ENCODE measurements at places on chromosomes 4 and X. TPM values are rescaled to one million over a fixed set of nuclear protein-coding genes. Genes with fewer than 3 reads are reported as not detected.

Gene ARHGAP4
- total RNA-seq: 35.0 TPM

Gene ZFP92
- total RNA-seq: 1.6 TPM

DNA sequence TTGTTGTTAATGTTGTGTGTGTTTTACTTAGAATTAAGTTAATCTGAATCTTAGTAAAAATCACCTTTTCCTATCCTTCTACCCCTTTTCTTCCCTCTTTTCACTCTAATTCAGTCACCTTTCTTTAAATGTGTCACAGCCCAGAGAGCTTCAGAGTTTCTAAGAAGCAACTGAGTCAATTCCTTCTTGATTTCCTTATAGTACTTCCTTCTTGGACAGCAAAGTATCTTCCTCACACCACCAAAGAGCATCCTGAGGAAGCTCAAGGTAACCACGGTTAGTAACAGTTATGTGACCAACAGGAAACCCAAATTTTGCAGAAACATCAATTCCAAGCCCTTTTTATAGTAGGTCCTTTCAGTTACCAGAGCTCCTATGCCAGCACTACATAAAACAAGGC is 243.2 kb upstream of the BMP3 start:
- DNase-seq: no peak

GRCh38 chr4:166987026-166987425 is 247.3 kb downstream of the SPOCK3 start:
- DNase-seq: no peak

- DNase-seq: no peak
Observed at GRCh38 chr4:173990126-173990868, 293.2 kb downstream of the FBXO8 start.

- no peak for DNase-seq
Observed at GRCh38 chr4:131595140-131595539, 1554.0 kb upstream of the PCDH10 start.

DNA sequence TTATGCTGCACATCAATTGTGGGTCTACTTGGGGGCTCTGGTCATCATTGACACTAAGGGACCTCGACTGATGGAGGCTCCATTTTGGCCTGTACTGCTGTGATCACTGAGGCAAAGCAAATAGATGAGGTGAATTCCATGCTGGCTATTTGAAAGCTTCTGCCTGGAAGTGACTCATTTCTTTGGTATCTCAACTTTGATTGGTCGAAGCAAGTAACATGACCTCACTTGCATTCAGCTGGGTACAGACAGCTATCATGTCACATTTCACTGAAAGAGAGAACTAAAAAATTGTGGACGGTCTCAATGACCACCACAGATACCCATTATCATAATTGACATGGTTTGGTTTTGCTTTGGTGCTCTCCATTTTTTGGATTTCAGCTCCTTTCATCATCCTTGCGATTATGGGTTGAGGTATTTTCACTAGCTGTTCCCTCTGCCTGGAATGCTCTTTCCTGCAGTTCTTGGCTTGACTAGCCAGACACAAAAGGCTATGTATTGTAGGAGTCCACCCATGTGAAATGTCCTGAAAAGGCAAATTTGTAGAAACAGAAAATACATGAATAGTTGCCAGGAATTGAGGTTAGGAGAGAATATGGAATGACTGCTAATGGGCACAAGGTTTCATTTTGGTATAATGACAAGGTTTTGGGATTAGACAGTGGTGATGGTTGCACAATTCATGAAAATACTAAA is 369.2 kb upstream of the LCORL start:
- no peak for DNase-seq

- no peak for DNase-seq
Observed at GRCh38 chrX:30593440-30594200, 16.1 kb upstream of the TASL start.

- DNase-seq: peak; percentile 82
Observed at GRCh38 chrX:130097507-130098209, 12.6 kb downstream of the ELF4 start.

Gene BRS3
- total RNA-seq: not detected

- DNase-seq: no peak
Observed at GRCh38 chrX:20244931-20245330, 21.8 kb downstream of the RPS6KA3 start.

All from mucosa of descending colon (tissue), 3 donors.